ENCODE measurements at places on chromosomes 6 and 20. TPM values are rescaled to one million over a fixed set of nuclear protein-coding genes. Genes with fewer than 3 reads are reported as not detected.
A peak's percentile ranks its signal among the peaks of the same experiment; 100 is the strongest.

GRCh38 chr20:62305765-62306413 lies 3.1 kb downstream of the ADRM1 start:
- no peak for DNase-seq

GRCh38 chr6:127267646-127268625 lies 1.3 kb downstream of the RNF146 start:
- no peak for DNase-seq

- no peak for DNase-seq
Measured at GRCh38 chr6:4922488-4923037, 81.3 kb downstream of the RPP40 start.

- DNase-seq = no peak
Measured at GRCh38 chr6:451847-452246, 60.3 kb downstream of the IRF4 start.

- DNase-seq = no peak
Measured at GRCh38 chr6:50030350-50030749, 8.6 kb upstream of the DEFB110 start.

DNA sequence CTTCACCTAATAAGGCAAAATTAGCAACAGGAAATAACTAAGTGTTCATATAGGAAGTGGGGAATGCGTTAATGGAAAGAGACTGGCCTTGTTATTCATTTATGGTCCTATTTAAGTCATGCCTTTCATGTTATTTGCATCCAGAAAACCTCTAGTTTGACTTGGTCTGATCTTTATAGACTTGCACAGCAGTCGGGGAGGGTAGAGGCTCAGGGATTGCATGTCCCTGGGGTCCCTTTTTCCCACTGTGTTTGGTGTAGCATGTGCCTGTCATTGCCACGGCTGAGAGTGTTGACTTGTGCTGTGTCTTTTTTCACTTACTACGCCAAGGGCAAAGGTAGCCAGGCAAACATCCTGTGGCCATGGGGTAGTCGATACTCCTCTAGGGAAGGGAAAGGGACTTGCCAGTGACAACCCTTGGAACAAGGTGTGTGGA lies 105.4 kb upstream of the RIN2 start:
- DNase-seq = no peak

GRCh38 chr6:108168090-108168463 lies 2.3 kb downstream of the NR2E1 start:
- no peak for DNase-seq

- no peak for DNase-seq
Measured at GRCh38 chr20:2691663-2692035, 931 bp upstream of the EBF4 start.

DNA sequence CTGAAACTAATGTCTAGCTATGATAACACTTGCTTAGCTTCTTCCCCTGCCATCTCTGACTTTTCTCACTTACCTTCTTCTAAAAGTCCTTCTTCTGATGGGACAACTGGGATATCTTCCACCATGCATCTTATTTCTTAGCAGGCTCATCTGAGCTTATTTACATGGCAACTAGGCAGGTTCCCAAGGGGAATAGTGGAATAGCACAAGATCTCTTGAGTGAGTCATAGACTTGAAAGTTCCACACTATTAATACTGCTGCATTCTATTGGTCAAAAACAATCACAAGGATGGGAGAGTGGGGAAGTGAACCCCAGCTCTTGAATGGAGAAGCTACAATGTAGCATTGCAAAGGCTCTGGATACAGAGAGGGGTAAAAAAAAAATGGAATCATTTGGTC lies 142.1 kb downstream of the HAO1 start:
- DNase-seq = no peak

DNA sequence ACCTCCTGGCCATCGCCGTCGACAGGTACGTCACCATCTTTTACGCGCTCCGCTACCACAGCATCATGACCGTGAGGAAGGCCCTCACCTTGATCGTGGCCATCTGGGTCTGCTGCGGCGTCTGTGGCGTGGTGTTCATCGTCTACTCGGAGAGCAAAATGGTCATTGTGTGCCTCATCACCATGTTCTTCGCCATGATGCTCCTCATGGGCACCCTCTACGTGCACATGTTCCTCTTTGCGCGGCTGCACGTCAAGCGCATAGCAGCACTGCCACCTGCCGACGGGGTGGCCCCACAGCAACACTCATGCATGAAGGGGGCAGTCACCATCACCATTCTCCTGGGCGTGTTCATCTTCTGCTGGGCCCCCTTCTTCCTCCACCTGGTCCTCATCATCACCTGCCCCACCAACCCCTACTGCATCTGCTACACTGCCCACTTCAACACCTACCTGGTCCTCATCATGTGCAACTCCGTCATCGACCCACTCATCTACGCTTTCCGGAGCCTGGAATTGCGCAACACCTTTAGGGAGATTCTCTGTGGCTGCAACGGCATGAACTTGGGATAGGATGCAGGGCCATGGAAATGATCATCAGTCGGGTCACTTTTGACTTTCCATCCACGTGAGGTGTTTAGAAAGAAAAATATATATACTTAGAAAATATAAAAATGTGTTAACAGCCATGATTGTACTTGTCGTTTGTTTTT lies 868 bp downstream of the MC3R start:
- no peak for DNase-seq

DNA sequence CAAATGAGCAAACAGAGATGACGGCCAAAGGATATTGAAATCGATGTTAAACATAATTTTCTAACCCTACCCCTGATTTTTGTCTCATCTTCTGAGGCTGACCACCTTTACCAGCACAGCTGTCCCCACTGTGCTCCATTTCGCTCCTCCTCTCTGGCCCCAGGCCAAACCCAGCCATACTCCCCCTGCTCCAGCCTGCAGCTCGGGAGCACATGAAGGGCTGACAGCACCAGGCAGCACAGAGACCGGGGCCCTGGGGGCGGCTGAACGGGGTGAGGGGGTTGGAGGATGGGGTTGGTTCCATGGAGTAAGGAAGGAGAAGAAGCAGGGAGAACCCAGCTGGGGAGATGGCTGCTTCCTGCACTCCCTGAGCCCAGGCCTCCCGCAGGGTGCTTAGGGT lies 3.2 kb upstream of the NCR2 start:
- DNase-seq = no peak

DNA sequence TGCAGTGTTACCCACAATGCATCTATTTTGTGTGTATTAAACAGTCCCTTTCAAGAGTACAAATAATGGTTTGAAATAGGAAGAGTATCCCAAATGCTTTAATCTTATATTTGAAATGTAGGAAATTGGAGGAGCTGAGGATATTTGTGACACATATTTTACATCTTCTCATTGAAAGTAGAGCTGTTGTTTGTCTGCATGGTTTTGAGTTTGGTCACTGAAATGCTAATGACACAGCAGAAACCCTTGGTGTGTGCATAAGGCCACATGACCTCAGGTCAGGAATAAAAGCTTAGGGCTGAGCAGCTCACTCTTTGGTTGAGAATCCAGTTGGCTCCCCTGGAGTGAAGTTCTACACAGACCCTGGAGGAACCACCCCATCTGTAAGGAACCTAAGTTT lies 49.8 kb downstream of the TPD52L1 start:
- no peak for DNase-seq

DNA sequence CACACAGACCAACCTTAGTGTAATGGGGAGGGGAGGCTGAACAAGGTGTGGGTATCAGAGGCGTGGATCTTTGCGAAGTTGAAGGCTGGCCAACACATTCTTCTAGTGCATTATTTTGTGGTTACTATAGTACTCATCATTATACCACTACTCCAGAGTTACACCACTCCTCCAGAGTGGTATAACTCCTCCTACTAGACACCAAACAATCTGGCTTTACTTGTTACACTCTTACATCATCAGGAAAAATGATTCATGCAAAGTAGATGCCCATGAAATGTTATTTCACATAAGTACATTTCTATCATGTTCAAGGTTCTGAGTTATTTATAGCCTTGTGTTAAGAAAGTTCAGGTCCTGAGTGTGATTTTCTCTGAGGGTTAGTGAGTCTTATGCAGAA lies 443.1 kb upstream of the OPRM1 start:
- no peak for DNase-seq

- DNase-seq = no peak
Measured at GRCh38 chr20:3716195-3716834, 3.9 kb upstream of the SIGLEC1 start.

GRCh38 chr6:52595000-52595795 lies 18.3 kb upstream of the TRAM2 start:
- no peak for DNase-seq

DNA sequence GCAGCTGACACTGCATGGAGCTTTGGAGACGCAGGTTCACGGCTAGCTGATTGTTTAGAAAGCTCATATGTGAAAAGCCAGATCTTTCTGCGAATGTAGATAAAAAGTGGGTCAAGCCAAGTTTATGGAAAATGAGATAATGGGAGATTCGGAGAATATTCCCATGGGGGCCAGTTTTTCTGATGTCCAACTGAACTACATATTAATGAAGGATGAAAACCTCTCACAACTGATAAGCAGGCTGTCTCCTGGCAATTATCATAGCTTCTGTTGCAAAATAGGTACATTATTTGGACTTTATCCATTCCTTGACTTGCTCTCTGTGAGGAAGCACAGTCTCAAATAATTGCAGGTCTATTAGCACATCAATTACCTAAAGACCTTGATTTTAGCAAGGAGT lies 21.1 kb downstream of the HDGFL1 start:
- DNase-seq = no peak

GRCh38 chr6:93307505-93308409 lies 111.6 kb downstream of the EPHA7 start:
- DNase-seq = no peak

DNA sequence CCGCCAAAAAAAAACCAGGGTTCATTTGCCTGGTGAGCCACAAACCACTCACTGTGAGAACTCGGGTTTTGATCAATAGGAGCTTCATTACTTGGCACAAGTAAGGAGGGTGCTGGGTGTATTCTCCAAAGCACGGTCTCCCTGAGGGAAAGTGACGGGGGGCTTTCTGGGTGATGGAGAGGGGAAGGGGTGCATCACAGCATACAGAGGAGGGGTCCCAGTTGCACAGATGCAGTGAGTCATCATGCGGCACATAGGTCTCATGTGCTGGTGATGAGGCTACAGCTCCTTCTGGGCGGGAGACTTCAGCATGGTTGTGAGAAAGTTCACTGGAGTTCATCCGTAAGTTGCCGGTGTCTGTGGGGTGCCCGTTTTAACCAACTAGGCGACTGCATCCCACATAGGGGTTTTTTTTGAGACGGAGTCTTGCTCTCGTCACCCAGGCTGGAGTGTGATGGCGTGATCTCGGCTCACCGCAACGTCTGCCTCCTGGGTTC lies 36.2 kb downstream of the SUN5 start:
- peak; percentile 35 for DNase-seq

DNA sequence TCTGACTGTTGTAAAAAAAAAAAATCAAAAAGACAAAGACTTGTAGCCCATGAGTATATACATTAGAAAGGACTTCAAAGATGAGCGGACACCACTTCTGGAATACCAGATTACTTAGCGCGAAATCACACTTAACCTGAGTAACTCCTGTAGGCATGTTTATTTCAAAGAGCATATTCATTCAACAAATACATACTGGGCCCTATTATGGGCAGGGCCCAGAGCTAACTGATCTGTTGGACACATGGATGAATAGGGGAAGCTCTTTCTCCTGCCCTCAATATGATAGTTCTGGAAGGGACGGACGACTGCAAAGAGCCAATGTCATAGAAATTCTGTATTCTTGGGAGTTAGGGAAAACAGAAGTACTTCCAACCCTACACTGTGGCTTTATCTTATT lies 12.3 kb downstream of the MAN1A1 start:
- no peak for DNase-seq

GRCh38 chr6:24564081-24564480 lies 69.3 kb downstream of the ALDH5A1 start:
- DNase-seq = no peak

DNA sequence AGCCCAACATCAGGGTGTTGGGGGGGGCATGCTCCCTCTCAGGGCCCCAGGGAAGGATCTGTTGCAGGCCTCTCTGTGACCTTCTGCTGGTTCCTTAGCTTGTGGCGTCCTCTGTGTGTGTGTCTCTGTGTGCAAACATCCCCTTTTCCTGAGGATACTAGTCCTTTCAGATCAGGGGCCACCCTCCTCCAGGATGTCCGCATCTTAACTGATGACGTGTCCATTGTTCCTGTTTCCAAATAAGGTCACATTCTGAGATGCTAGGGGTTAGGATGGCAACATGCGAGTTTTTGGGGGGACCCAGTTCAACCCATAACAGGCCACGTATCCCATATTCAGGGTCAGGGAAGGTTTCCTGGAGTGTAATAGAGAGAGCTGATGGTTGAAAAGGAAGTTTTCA lies 40.9 kb downstream of the GMPR start:
- DNase-seq = no peak

DNA sequence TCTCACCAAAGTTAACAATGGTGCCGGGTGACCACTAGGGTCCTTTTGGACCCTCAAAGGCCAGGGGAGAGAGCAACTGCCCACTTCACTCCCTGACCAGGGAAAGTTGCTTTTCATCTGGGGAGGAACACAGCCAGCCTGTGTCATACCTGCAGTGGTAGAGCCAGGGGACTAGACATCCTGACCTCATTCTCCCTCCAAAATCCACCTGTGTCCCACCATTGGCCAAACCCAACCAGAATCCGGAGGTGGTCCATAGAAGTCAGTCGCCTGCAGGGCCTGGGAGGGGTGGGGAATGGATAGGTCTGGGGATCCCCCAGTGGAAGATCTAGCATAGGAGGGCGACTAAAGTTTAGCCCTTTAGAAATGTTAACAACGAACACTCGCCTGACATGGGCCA lies 12.8 kb downstream of the PFDN4 start:
- DNase-seq = no peak

DNA sequence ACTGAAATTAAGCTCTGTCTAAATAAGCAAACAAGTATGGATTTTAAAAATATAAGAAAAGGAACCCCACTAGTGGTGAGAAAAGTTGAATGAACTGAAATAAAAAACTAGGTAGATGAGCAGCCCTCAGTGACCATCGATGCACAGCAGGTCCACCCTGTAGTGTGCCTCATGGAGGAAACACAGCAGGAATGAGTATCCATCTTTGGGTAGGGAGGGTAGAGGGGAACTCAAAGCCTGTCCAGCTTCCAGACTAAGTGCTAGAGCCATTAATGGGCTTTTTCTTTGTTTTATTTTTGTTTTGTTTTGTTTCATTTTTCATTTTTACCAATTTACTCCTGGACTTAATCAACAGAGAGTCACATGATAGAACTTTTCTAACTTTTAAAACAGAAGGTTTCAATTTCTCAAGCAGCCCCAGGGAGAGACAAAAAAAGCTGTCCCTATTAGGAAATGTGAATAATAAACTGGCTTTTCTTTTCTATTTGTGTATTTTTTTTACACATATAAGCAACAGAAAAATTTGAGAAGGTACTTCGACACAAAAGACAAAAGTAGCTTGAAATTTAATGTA lies 700.6 kb downstream of the HACE1 start:
- DNase-seq = no peak

- DNase-seq = no peak
Measured at GRCh38 chr20:62063981-62064769, 1.5 kb downstream of the TAF4 start.

The ARHGAP40 gene
- 17.9 TPM for total RNA-seq

The EPPIN gene
- not detected for total RNA-seq

The PPP1R18 gene
- total RNA-seq = 31.5 TPM

The HSPA12B gene
- total RNA-seq = 9.7 TPM

The SPATS1 gene
- not detected for total RNA-seq

The BANF2 gene
- not detected for total RNA-seq

The DLK2 gene
- 3.2 TPM for total RNA-seq

The AKAP12 gene
- total RNA-seq = 52.4 TPM

The PDE7B gene
- 18.4 TPM for total RNA-seq

The EYA4 gene
- total RNA-seq = 4.1 TPM
